Nephron progenitor cell (in vitro differentiated cells): ENCODE measurements at places on chromosomes 2 and 18.

GRCh38 chr2:1137913-1138391 lies 187.3 kb downstream of the SNTG2 start:
- no peak for DNase-seq

DNA sequence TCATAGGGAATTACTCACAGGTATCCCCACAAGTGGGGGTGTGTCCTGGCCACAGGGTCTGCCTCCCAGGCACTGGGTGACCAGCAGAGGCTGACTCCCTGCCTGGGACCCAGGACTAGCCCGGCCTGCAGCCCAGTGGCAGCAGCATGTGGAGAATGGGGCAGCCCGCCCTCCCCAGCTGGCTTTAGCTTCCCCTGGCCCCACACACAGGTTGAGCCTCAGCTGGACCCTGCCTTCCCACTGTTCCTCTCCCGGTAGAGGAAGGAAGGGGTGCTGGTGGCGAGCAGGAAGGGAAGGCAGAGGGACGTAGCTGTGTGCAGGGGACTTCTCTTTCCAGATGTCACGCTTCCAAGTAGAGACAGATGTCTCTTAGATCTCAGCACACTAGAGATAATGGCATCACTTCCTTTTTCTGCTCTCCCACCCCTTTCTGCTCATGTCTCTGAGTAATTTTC lies 51.4 kb downstream of the EMILIN2 start:
- no peak for DNase-seq

DNA sequence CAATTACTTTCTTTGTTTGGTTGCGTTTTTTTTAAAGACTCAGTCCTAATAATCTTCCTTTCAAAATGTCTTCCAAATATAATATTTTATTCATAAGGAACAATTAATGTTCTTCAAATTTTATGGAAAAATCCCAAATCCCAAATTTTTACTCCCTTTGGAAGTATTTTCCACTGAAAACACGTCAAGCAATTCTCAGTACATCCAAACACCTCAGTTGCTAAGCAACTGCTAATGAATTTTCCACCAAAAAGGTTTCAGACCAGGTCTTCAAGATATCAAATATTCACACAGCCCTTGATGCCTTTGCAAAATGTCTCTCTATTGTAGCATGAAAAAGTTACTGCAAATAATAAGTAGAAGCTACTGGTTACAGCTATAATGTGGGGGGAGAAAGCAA lies 140.1 kb downstream of the DSEL start:
- DNase-seq, result no peak

DNA sequence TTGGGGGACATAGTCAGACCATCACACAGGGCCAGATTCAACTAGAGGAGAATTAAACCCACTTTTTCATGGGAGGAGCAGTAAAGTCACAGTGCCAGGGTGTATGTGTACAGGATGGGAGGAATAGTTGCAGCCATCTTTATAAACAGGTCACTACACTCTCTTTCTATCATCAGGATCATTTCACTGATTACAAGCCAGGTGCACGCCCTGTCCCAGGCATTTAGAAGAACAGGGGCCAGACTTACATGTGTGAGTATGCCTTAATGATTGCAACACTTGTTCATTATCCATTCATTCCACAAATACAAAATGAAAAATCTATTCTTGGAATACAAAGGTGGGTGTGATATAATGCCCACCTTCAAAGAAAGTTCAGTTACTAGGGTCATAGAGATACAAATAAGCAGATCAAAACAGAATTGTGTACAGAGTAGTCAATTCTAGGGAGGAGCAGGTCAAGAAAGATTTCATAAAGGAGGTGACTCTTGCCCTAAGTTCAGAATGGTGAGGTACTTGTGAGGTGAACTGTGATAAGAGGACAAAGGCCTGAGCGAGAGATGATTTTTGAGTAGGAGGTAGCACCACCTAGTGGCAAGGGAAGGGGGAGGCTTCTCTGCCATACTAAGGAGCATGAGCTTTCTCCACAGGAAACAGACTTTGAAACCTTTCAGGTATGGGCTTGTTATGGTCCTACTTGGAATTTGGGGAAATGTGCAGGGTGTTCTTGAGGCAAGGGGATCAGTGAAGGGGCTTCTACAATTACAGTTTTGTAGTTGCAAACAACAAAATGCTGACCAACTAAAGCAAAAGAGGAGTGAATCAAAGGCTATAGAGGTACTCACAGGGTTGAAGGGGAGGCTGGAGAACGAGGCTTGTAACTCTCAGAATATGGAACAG lies 156.3 kb downstream of the SUCLG1 start:
- peak; percentile 57 for DNase-seq

DNA sequence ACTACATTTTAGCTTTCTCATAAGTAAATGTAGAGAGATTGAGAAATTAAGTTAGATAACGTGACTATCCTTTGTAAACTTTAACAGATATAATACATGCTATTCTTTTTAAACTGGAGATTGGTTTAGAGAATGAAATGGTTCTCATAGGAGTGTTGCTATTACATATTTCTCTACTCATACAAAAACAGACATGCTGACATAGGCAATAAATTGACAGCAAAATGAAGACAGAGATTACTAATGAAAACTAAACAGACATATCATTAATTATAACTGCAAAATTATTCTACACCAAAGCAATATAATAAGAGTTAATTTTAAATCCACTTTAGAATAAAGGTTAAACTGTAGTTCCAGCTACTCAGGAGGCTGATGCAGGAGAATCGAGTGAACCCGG lies 227.6 kb downstream of the CBLN2 start:
- DNase-seq, result no peak

DNA sequence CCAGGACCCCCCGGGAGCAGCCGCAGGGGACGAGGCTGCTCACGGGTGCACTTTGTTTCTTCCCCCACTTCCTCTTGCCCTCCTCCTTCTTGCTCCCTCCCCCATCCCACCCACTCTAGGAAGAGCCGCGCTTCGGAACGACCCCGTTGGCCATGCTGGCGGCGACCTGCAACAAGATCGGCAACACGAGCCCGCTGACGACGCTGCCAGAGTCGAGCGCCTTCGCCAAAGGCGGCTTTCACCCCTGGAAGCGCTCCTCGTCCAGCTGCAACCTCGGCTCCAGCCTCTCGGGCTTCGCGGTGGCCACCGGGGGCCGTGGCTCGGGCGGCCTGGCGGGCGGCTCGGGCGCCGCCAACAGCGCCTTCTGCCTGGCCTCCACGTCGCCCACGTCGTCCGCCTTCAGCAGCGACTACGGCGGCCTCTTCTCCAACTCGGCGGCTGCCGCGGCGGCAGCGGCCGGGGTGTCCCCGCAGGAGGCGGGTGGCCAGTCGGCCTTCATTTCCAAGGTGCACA lies 1.3 kb downstream of the SP9 start:
- peak; percentile 65 for DNase-seq

DNA sequence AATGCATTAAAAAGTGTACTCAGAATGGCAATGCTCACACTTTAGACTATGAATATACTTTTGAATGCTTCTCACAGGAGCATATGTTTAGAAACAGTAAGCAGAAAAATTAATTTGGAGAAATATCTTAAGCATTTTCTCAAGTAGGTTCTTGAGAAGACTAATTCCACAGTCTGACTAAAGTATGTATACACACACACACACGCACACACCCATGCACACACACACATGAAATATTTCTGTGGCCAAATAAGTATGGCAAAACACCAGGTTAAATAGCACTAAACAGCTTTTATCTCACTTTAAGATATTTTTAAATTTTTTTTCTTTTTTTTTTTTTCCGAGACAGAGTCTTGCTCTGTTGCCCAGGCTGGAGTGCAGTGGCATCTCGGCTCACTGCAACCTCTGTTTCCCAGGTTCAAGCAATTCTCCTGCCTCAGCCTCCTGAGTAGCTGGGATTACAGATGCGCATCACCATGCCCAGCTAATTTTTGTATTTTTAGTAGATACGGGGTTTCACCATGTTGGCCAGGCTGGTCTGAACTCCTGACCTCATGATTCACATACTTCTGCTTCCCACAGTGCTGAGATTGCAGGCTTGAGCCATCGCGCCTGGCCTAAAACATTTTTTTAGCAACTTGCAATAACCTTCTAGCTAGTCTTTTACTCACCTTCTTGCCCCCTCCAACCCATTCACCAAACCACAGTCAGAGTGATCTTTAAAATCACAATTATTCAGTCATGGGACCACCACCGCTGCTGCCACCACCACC lies 67.5 kb upstream of the SCG2 start:
- DNase-seq, result no peak

DNA sequence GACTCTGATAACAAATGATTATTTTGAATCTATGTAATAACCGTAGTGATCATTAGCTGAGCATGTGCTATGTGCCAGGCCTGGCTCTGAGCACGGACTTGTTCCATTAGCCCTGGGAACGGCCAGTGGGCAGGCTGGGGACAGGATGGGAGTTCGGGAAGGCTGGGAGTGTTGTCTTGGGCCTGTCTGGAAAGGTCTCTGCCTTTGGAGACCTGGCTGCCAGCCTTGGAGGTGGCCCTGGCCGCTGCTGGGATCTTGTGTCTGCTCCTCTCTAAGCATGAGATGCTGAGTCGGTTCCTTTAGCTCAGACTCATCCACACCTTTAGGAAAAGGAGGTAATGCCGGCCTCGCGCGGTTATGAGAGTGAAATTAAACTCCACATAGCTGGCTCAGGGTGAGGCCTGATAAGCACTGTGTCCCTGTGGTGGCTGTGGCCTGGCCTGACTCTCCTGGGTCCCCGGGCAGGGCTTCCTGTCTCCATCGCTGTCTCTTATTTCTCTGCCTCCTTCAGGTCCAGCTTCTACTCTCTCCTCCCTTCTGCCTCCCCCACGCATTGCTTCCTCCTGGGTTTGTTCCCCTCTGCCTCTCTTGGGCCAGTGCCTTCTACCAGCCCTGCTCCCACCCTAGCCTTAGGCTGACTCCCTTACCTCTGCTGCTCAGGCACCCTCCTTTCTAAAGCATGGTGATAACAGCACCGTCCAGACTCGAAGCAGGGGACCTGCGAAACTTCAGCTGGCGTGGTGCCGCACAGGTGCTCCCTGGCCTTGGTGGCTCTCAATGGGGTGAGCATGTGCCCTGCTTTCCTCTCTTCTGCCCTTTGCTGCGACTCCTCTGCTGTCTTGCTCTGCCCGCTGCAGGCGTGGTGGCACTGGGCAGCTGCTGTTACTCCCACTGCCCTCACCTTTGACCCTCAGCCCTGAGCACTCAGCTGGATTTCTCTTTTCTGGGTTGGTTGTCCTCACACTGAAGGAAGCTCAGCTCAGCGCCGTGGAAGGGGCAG lies 41.8 kb downstream of the NCK2 start:
- no peak for DNase-seq

- peak; percentile 45 for DNase-seq
Observed at GRCh38 chr18:76491776-76492668, 3.0 kb downstream of the ZNF516 start.

- DNase-seq, result no peak
Observed at GRCh38 chr2:27724905-27725701, 46.4 kb upstream of the MRPL33 start.

- DNase-seq, result peak; percentile 55
Observed at GRCh38 chr2:198374375-198375082, 570.1 kb downstream of the PLCL1 start.

GRCh38 chr2:157874997-157875640 lies 1.0 kb downstream of the ACVR1 start:
- peak; percentile 39 for DNase-seq

- DNase-seq, result no peak
Observed at GRCh38 chr2:3624059-3624794, 29.3 kb downstream of the COLEC11 start.

DNA sequence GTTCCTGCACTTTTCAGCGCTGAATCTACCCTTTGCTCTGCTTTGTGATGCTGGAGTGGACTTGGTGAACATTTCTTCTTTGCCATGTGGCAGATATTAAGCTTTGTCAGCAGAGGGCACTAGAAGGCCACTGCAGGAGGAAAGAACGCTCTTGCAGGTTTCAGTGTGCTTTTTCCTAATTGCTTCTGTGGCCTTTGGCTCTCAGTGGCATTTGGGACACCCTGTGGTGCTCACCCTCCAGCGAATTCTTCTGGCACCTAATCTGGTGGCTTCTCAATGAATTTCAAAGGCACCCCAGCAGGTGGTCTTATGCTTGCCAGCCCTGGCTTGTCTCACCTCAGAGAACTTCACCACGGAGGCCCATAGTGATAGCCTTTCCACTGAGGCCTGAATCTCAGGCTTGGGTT lies 146.7 kb downstream of the MYO3B start:
- peak; percentile 48 for DNase-seq

DNA sequence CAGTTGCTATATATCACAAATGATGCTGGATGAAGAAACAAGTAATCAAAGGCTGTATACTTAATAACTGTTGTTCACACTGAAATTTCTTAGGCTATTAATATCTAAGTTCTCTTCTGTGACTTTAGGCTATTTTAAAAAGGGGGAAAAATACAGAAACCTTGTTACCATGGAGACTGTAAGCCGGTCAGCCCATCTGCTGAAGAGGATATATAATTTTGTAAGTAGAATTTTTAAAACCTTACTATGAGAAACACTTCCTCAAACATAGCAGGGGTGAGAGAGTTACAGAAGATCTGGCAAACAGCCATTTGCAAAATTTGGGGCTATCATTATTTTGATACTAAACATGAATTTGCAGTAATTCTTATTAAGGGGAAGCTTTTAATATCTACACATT lies 27.8 kb downstream of the CACNB4 start:
- no peak for DNase-seq

- peak; percentile 68 for DNase-seq
Observed at GRCh38 chr2:202171241-202171825, 67.1 kb downstream of the SUMO1 start.

DNA sequence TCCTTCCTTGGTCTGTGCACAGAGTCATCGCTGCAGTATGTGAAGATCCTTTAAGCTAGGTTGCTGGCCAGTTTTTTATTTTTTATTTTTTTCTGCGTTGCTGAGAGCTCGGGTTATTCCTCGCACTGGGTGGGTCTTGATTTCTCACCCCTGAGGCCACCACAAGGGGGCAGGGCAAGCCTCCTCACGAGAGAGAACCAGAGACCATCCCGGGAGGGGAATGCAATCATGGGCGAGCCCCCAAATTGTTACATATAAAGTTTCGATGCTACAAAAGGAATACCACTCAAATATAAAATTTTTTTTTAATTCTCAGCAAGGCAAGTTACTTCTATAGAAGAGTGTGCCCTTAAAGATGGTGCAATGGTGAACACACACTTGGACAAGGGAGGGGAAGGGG lies 24.9 kb downstream of the HTR2B start:
- peak; percentile 32 for DNase-seq

GRCh38 chr2:30266051-30266621 lies 34.8 kb downstream of the LBH start:
- no peak for DNase-seq

GRCh38 chr18:47883771-47884413 lies 46.6 kb downstream of the SMAD2 start:
- no peak for DNase-seq

- no peak for DNase-seq
Observed at GRCh38 chr2:182057002-182057401, 71.3 kb downstream of the PPP1R1C start.

GRCh38 chr2:151609705-151610104 lies 124.6 kb downstream of the NEB start:
- no peak for DNase-seq
